ENCODE measurements at places on chromosomes 7 and 10.

GRCh38 chr10:59910867-59911266, 4.5 kb upstream of the CCDC6 start:
- no peak for DNase-seq

DNA sequence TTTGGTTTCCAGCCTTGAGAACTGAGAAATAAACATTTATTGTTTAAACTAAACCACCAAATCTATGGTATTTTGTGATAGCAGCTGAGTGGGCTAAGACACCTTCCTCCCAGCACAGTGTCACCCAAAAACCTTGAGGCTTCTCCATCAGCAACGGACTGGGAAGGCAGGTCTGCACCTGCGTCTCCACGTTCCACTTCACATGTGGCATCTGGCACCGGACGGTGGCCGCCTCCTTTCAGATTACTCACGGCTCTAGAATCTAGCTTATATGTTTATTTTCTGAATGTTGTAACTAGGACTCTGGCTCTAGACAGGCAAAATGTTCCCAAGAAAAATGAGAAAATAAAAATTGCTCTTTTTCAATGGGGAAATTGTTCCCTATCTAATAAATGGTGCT, 201.0 kb downstream of the ADARB2 start:
- DNase-seq, result no peak

DNA sequence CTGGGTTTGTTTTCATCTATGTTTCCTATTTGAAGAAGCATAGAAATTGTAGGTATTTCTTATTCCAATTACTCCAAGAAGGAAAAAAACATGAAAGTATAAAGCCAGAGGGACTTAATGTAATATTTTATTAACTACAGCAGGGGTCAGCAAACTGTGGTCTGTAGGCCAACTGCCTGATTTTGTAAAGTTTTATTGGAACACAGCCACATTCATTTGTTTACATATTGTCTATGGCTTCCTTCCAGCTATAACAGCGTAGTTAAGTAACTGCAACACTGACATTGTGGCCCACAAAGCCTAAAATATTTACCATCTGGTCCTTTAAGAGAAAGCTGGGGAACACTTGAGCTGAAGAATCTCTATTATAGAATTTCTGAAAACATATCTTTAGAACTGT, 306.2 kb downstream of the BICC1 start:
- peak; percentile 36 for DNase-seq

- DNase-seq, result peak; percentile 39
These were observed 12.5 kb upstream of the EBLN1 start for GRCh38 chr10:22230158-22230833.

GRCh38 chr7:131480384-131481315, 75.8 kb downstream of the PODXL start:
- no peak for DNase-seq

GRCh38 chr10:91090761-91091529, 129.5 kb upstream of the PCGF5 start:
- no peak for DNase-seq

DNA sequence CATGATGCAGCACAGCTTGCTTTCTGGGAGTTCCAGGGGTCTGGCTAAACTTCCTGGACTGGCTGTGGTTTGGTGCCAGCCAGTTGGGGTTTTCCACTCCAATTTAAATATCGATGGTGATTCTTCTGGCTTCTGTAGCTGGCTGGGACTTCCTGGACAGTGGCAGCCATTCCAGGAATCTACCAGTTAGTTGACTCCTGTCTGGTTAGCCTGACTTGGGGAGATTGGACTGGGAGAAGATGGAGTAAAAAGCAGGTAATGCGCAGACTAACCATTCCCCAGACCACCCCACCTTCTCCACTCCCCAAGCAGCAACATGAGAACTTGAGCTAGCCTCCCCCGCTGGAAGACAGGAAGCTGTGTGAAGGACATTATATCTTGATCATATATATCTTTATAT, 6.3 kb upstream of the PIP4K2A start:
- no peak for DNase-seq

GRCh38 chr7:70624500-70625103, 507.3 kb upstream of the GALNT17 start:
- no peak for DNase-seq

DNA sequence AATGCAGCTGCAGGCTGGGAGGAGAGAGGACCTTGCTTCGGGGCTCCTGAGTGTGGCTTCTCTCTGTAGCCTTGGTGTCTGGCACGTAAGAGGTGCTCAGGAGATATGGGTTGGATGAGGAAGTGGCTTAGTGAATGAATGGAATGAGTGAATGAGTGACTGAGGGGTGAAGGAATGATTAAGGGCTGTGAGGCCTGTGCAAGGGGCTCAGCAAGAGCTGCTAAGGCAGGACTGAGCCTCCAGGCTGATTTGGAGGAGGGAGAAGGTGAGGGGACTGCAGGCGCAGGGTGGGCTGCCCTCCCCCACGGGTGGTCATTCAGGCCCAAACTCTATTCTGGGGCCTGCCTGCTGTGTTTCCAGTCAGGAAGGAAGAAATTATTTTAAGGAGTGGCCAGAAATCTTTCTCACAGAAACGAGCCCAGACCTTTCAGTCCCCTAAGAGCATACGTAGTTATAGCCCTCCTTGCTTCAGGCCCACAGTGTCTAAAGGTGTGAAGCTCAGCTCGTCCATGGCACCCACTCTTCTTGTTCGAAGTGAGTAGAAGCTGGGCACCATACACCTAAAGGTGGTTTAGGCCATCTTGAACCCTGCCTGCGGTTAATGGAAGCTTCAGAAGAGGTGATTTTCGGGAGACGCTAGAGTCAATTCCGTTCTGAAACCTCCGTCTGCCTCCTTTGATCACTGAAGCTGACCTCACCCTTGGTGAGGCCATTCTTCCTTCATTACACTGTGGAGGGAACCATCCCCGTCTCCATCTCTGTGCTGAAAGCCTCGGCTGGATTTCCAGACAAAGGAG, 49.5 kb upstream of the SAMD8 start:
- no peak for DNase-seq

- no peak for DNase-seq
These were observed 1302.3 kb downstream of the XPNPEP1 start for GRCh38 chr10:108620821-108621534.

GRCh38 chr10:132616170-132616995, 78.8 kb downstream of the INPP5A start:
- no peak for DNase-seq

DNA sequence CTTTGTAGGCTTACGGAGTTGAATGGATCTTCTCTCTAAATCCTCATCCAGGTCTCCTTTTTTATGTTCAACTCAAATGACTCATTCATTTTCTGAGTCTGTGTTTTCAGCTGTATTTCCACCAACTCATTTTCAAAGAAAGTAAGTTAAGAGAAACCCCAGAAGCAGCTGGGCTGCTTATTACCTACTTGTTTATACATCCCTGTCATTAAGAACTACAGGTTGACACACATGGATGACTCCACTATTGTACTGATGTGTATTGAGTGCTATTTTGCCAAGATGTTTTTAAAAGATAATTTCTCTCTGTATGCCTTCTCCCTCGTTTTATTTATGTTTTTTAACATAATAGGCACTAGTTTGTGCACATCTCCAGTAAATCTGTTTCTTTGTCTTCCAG, 41.9 kb downstream of the DGKI start:
- no peak for DNase-seq
